ENCODE measurements at places on chromosomes 5 and 9. TPM values are rescaled to one million over a fixed set of nuclear protein-coding genes. Genes with fewer than 3 reads are reported as not detected.

GRCh38 chr5:41794471-41794870, 75.8 kb downstream of the OXCT1 start:
- no peak for DNase-seq

DNA sequence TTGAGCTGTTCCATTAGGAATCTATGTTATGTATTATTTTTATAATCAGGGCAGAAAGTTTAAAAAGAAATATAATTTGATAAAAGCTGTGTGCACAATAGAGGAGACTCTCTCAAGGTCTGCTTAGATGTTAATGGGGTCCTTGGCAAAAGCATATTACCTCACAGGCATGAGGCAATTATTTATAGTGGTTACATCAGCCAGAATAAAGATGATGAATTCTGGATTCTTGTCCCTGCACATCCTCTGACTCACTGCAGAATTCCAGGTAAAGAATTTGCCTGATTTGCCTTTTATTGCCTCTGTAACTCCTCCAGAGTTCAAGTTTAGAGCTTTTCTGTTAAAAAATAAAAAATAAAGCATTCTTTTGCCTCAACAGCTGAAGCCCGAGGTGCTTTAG, 253.6 kb downstream of the MAST4 start:
- DNase-seq, result no peak

DNA sequence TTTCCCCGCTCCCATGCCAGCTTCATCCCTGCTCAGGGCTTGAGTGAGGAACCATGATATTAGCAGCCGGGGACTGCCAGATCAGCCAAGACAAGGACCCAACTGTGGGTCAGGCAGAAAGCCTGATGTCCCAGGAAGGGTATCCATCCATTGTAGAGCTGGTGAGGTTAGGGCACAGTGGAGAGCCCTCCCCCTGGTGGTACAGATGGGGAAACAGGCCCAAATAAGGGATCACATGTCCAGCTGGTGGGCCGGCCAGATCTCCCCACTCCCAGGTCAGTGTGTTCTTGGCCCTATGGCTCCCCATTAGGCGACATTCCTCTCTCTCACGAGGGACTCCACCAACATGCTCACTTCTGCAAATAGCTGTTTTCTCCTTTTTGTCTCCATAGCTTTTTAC, 9.0 kb downstream of the CDX1 start:
- no peak for DNase-seq

DNA sequence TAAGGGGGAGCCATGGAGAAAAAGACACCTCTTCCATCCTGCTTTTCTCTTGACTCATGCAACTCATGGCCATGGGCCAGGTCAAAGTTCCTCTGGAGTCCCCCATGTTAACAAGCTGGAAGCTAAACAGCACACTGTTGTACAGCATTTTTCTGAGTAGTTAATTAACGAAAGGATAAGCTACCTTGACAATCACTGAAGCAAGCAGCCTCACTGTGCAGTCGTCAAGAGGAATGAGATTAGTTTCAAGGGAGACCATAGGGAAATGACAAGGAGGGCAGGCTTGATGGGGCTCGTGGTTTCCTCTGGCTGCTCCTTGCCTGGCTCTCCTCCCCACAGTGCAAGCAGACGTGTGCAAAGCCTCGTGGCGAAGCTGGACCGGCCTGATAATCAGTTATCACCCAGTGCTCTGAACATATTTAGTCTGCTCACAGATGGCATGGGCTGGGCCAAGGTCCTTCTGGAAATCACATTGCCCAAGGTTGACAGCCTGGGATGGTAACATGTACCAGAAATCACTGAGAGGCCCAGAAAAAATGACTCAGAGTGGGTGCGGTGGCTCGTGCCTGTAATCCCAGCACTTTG, 209.5 kb downstream of the SLIT3 start:
- no peak for DNase-seq

DNA sequence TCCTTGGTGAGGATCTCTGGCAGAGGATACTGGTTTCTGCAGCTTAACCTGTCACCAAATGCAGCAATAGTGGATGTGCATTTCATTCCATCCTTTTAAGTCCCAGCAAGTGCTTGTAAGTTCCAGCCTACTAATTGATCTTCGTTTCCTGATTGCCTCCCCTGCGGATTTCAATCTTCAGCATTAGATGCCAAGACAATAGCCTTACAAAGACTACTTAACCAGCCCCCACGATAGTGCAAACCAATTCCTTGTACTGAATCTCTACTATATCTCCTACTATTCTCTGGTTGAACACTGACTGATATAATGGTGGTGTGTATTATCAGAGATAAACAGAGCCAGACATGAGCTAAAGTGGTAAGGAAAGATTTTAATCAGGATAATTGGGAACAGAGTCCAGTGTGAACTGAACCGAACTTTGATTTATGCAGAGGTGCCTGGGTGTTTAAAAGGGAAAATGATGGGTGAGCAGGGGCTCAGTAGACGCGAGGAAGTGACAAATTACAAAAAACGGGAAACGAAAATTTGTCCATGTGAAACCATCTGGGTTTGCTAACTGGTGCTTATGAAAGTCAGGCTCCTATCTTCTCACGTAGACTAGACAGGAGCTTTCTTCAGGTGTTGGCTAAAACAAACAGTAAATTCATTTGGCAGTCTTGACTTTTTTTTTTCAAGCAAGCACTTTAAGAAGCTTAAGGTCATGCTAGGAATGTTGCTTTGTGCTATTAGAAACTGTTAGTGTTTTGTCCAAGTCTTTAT, 106.9 kb upstream of the ST8SIA4 start:
- DNase-seq, result no peak

GRCh38 chr9:110799396-110799795, 130.8 kb downstream of the MUSK start:
- no peak for DNase-seq

DNA sequence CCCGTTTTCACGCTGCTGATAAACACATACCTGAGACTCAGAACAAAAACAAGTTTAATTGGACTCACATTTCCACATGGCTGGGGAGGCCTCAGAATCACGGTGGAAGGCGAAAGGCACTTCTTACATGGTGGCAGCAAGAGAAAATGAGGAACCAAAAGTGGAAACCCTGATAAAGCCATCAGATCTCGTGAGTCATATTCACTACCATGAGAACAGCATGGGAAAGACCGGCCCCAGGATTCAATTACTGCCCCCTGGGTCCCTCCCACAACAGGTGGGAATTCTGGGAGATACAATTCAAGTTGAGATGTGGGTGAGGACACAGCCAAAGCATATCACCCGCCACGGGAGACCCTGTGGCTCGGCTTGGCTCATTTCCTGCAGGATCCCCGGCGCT, 20.2 kb downstream of the EXD3 start:
- no peak for DNase-seq

- DNase-seq, result no peak
Observed at GRCh38 chr5:154110716-154111115, 71.9 kb downstream of the MFAP3 start.

- no peak for DNase-seq
Observed at GRCh38 chr9:81868145-81868544, 60.1 kb upstream of the SPATA31D4 start.

- DNase-seq, result no peak
Observed at GRCh38 chr5:25500635-25501034, 855.9 kb upstream of the CDH10 start.

DNA sequence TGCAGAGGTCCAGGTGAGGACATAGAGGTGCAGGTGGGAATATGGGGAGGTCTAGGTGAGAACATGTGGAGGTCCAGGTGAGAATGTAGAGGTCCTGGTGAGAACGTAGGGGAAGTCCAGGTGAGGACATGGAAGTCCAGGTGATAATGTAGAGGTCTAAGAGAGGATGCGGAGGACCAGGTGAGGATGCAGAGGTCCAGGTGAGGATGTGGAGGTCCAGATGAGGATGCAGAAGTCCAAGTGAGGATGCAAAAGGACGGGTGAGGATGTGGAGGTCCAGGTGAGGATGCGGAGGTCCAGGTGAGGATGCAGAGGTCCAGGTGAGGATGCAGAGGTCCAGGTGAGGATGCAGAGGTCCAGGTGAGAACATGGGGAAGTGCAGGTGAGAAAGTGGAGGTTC, 133.8 kb downstream of the MRPL36 start:
- DNase-seq, result no peak

DNA sequence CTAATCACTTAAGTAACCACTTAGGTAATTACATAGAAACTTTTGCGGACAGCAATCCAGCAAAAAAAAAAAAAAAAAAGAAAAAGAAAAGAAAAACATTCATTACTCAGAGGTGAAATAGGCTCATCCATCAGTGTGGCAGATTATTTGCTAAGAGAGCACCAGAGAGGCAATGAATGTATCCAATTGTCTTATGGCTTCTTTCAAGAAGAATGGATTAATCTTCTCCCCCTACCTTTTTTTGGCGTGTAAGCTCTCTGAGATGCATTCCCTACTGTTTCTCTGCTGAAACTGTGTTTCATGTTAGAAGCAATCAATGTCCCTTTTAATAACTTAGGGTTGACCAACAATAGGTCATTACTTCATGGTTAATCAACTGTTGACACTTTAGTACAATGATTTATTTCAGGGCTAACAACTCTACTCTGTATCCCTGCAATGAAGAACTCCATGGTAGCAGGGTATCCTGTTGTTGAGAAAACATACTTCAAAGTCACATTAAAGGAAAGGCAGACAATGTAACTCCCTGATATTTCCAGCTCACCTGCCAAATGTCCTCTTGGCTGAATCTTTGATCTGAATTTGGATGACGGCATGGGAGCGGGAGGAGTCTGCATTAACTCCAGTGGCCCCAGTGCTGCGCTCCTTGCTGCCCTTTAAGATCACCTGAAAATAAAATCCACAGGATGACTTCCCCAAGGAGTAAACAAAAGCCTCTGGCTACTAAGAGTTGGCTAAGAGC, 57.6 kb downstream of the KIF24 start:
- DNase-seq, result no peak

- DNase-seq, result no peak
Observed at GRCh38 chr9:29865764-29866313, 2292.6 kb upstream of the C9orf72 start.

- DNase-seq, result no peak
Observed at GRCh38 chr5:159318448-159318847, 11.8 kb downstream of the IL12B start.

- DNase-seq, result no peak
Observed at GRCh38 chr9:89554307-89555035, 50.3 kb upstream of the GADD45G start.

DNA sequence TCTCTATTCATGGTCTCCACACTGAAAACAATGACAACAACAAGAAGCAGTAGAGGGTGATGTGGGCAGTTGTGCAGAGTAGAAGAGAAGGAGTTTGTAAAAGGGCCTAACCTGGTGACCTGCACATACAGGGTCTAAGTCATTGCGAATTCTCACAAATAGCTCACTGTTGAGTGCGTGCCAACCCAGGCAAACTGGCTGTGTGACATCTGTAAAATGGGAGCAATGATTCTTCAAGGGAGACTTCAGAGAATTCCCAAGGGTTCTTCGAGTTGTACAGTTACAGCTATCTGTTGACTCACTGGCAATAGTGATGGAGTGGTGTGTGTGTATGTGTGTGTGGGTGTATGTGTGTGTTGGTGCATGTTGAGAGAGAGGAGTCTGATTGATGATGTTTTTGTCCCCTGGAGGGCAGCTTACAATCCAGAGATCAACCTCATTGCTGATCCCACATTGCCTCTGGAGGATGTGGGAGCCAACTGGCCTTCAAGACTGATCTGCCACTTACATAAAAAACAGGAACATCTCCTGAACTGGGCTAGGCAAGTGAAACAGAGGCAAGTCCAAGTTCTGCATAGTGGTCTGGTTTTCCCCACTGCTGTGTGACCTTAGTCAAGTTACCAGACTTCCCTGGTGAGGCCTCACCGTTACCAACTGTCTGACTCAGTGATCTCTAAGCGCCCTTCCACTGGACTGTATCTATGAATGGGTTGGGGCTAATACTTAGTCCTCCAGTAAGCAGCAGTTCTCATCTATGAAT, 3.2 kb downstream of the FAT2 start:
- no peak for DNase-seq

GRCh38 chr9:16217943-16218701, 652.3 kb downstream of the BNC2 start:
- no peak for DNase-seq

DNA sequence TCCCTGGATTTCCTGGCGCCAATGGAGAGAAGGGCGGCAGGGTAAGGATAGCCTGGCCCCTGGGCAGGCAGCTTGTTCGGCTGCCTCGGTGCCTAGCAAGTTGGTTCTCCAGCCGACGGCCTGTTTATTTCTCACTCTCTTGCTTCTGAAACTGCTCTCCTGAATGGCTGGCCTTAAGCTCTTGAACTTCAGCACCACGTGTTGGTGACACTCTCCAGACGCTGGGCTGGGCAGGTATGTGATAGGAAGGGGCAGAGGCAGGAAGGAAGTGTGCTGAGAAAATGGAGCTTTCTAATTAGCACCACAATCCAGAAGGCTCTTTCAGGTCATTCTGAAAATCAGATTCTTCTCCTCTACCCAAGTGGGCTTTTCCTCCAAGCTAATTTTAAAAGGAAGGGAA, 91.4 kb upstream of the FCN2 start:
- no peak for DNase-seq

DNA sequence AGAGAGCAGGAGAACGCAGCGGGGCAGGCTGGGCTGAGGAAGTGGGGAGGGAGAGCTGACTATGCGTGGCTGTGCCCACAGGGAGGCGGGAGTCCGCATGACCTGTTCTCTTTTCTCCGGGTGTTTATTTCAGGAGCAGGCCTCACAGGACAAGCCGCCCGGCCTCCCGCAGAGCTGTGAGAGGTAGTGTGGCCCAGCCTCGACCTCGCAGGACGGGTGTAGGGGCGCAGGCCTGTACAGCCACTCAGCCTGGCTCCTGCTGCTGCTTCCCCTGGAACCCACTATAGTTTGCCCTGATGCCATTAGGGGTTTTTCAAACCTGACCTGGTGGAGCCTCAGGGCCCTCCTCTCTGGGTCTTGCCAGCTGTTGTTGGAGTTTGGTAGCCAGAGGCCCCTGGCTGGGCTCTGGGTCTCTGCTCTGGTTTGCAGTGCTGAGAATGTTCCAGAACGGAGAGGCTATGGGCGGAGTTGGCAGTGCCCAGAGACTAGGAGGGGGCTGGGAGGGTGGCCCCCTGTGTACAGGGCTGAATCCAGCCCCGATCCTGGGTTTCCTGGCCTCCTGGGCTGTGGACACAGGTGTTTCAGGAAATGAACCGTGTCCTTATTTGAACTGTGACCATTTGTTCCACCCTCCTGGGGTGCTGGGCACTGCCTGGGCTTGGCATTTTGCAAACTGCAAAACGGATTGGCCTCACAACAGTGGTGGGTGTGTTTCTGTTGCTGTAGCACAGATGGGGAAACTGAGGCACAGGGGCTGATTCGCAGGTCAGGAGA, 78.8 kb downstream of the WNK2 start:
- DNase-seq, result no peak

GRCh38 chr5:23930985-23931384, 423.6 kb downstream of the PRDM9 start:
- no peak for DNase-seq

DNA sequence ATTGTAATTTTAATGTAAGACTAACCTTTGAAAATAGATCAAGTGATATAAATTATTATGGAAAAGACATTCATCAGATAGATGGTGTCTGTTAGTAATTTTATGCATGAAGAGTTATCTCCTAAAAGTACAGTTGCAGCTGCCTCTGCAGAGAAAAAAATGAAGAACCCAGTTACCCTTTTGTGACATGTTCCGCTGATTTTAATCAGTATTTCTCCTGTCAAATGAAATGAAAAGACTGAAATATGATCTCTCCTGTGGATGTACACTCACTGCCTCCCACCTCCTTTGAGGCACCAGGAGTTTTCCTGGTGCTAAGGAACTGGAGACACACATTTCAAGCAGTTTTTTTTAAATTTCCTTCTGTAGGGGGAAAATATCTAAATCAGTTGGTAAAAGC, 277.4 kb downstream of the KIF4B start:
- DNase-seq, result no peak

Gene FBP2
- total RNA-seq, result not detected

Gene FRMPD1
- not detected for total RNA-seq

Gene CDHR2
- 0.35 TPM for total RNA-seq

Gene GABBR2
- total RNA-seq, result not detected

Gene EGR1
- total RNA-seq, result 60.9 TPM

Gene TCOF1
- total RNA-seq, result 21.4 TPM

Measured in uterus (tissue), 4 donors.